ENCODE measurements at places on chromosomes 4 and X.

- no peak for DNase-seq
Observed at GRCh38 chr4:144357975-144358374, 217.5 kb upstream of the GYPA start.

DNA sequence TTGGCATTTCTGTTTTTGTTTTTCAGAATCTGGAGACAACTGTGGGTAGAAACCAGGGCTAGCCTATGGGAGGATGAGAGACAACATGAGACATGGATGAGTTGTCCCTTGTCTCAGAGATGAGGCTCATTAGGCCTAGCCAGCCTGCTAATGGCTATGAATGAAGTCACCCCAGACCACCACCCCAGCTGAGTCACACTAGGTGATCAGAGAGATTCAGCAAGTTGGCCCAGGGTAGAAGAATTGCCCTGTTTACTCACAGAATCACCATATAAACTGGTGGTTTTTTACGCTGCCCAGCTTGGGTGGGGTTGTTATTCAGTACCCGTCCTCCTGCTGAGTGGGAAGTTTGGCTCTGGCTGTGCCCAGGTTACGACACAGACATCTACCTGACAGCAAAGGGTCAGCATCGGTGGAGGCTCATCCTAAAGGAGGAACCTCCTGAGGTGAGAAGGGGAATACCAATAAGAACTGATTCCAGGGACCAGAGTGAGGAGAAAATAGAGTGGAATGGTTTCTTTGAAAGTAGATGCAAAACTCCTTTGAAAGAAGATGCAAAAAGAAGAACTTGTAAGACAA is 17.2 kb upstream of the ARSJ start:
- no peak for DNase-seq

- no peak for DNase-seq
Observed at GRCh38 chrX:132409780-132410556, 78.9 kb downstream of the MBNL3 start.

DNA sequence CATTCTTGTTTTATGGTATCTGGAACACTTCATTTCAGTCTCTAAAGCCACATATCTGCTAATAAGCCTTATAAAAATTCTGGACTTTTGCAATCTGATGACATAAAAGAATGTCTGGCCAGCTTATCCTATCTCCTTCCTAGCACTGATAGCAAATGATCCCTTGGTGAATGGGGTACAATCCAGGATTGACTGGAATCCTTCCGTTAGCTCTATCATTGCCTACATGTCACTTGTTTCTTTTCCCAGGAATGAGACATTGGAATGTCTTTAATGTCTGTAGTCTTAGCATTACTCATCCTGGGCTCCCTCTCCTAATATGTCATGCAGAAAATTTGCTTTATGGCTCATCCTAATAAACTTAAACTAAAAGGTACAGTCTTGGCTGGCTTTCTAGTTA is 14.8 kb upstream of the PABPC4L start:
- DNase-seq: no peak

DNA sequence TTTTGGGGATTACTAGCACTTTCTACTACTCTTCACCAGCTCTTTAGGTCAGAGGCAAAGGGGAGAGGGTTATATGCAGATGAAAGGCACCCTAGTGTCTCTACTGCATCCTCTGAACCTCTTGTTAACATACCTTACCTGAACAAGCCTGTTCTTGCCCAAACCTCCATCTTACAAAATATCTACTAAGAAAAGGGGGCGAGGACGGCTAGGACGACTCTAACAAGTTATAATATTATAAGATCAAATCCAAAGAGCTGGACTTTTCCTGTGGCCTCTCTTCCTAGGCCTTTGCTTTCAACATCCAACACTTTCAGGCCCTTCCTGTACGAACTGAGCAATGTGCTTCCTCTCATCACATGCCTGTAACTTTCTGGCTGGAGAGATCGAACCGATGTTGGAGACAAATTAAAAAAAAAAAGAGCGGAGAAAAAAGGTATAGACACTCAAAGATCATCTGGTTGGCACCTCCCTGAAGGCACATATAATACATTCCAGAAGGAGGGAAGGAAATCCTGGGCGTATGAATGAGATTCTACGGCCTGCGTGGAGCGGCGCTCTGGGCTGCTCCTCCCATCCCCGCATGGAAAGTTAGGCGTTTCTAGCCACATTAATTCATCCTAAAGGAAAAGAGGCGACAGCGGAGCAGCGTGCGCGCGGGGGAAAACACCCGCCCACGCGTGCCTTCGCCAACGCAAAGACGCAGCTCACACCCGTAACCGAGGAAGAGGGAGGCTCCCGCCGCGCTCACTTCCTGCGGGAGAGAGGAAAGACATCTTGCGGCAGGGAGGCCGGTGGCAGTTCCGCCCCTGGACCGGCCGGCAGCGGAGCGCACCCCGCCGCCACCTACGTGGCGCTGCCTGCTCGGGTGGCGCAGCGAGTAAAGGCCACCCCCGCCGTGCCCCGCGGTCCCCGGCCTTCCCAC is 808 bp downstream of the PRDM5 start:
- DNase-seq: no peak

Measured in stimulated activated CD8-positive, alpha-beta memory T cell treated with anti-CD3 and anti-CD28 coated beads, Interleukin-15, amount 100 ng/mL, for 4 hours (primary cell).